CD4-positive, alpha-beta memory T cell (primary cell): ENCODE measurements at places on chromosomes 3 and 15. TPM values are rescaled to one million over a fixed set of nuclear protein-coding genes. Genes with fewer than 3 reads are reported as not detected.

SNTN gene
- total RNA-seq, result not detected

PLD1 gene
- total RNA-seq, result 1.2 TPM

DNA sequence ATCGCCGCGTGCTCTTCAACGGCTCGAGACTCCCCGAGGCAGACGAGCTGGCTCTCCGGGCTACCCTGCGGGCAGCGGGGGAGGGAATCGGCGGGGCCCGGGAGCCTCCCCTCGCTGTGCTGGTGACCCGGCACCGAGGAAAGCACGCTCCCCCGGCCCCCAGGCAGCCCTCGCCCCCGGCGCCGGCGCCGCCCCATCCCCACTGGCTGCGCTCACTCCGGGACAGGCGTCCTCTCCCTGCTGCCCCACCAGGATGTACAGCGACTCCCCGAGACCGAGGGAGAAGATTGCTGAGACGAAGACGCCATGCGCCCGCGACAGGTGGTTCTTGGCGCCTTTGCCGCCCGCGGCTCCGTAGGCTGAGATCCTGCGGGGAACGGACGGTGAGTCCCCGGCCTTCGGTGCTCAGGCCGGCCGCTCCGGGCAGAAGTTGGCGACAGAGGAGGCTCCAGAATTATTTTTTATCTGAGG is 1.7 kb downstream of the LTK start:
- no peak for DNase-seq

DNA sequence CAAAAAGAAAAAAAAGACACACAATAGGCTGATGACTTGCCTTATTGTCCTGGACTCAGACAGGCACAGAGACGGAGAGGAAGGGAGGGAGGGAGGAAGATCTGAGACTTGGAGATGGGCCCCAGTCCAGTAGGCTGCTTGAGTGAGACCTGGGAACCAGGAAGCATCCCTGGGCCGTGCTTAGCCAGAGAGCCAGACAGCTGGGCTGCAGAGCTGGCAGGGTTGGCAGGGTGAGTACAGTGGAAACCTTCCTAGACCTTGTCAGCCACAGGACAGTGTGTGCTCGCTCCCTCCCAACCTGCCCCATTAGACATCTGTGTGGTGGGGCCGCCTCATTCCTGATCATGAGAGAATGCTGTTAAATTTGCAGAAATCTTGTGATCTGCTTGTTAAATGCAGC is 107.9 kb upstream of the ALDH1A3 start:
- no peak for DNase-seq

DNA sequence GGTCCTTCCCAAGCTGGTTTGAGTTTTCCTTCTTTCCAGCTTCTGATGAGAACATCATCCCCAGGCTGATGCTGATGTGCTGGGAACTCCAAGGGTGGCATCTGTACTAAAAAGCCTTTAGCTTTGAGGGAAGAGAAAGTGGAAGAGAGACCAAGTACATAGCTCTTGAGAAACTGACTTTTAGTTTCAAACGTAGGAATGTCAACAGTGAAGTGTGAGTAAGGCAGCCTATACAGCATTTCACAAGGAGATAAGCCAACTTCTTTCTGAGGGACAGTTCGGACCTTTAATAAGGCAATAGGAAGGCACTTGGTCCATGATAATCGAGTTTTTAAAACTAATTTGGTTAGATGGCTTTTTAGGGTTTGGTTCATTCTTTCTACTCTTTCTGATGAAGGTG is 53.7 kb downstream of the DLG1 start:
- DNase-seq, result no peak

DNA sequence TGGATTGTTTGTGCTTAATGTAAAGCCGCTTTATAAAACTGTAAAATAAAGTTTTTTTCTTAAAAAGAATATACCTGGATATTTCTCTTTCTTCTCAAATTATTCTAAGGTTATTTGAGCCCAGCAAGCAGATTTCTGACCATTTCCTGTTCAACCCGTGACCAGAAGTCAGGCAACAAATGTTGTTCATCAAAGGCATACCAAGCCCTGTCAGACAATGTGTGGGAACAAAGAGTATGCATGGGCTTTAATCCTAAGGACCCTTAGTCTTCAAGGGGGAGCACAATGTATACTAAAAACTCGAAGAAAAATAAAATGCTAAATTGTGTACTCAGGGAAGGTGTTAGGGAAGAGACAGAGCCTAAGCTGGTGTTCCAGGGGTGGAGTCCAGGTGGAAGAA is 26.6 kb upstream of the PAQR5 start:
- no peak for DNase-seq

DNA sequence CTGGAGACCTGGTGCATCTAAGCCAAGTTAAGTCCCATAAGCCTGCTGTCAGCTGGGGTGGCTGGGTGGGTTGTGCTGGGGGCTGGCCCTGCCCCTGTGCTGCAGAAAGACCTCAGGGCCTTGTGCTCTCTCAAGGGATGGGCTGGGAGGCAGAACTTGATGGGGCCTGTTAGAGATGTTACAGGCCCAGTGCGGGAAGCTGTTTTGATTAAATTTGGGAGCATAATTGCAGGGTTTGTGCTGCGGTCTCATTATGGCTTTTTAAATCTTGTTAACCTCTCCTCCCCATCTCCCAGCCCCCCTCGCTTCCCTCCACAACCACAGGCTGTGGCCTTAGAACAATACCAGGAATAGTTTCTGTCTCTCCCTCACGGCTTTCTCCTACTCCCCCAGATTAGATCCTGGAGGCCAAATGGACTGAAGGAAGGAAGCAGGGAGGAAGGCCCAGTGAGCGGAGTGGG is 87.6 kb upstream of the TLE3 start:
- no peak for DNase-seq

DNA sequence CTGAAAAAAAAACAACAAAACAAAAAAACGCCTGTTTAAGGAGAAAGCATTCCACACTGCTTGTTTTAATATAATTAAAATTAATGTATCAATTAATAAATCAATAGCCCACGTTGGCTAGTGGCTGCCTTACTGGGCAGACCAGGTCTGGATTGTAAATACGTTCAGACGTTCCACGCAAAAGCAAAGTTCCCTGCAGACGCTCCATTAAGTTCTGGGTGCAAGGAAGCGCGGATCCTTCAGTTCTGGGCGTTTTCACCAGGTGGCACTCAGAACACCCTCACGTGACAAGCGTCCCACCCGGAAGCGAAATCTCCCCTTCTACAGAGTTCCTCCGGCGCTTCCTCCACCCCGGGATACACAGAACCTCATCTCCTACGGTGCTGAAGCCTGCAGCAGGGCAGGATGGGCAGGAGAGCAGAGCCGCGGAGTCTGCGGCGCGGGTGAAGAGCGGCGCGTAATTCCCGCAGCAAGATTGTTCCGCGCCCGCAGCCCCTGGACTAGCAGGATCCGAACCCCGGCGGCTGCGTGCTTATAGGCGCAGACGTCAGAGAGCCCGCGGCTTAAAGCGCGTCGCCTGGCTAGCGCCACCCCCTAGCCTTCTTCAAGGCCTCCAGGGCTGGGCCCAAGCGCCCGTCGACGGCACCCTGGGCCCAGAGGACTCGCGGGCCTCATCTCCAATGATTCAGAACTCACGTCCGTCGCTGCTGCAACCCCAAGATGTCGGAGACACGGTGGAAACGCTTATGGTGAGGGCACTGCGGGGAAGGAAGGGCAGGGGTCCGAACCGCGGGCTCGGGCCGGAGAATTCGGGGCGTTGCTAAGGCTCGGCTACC is at the start of gene SLC25A38:
Gene SLC25A38, plus strand, starts transcription at position 326 of the 836 bp plus-strand sequence. Its CDS starts 355 bp downstream, at position 681.
- peak; percentile 86 for DNase-seq

DNA sequence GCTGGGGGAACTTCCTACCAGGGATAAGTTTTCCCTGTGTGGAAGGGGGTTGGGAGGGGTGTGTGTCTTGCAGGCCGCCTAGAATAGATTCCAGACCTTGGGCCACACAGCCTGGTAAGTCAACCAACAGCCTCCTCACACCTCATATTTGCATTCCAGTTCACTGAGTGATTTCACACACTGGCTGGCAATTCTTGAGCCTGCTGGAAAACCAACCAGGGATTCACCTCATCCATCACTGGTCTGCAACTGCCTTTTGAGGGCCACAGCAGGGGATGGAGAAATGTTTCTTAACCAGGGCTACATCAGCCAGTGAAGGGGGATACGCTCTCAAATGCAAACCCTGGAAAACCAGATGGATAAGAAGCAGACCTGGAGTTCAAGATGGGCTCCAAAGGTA is 2.0 kb downstream of the FSTL1 start:
- no peak for DNase-seq

GRCh38 chr3:24387000-24387399 is 107.7 kb downstream of the THRB start:
- DNase-seq, result no peak

TMEM266 gene
- total RNA-seq, result not detected

DNA sequence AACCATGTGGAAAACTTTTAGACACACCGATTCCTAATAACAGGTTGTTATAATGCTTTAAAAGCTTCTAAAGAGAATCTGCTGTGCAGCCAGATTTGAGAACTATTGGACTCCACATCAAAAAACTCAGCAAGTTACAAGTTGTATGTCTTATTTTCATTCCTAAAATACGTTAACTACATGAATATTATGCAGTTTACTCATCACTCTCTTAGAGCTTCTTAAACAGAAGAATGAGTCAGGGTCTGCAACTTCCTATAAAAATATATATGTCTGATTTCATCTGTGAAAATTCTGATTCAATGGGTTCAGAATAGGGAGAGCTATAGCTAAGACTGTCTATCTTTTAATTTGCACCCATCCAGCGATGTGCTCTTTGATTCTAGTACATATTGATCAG is 244.2 kb upstream of the EPHA3 start:
- no peak for DNase-seq

TMEM108 gene
- not detected for total RNA-seq

PCOLCE2 gene
- total RNA-seq, result not detected

DNA sequence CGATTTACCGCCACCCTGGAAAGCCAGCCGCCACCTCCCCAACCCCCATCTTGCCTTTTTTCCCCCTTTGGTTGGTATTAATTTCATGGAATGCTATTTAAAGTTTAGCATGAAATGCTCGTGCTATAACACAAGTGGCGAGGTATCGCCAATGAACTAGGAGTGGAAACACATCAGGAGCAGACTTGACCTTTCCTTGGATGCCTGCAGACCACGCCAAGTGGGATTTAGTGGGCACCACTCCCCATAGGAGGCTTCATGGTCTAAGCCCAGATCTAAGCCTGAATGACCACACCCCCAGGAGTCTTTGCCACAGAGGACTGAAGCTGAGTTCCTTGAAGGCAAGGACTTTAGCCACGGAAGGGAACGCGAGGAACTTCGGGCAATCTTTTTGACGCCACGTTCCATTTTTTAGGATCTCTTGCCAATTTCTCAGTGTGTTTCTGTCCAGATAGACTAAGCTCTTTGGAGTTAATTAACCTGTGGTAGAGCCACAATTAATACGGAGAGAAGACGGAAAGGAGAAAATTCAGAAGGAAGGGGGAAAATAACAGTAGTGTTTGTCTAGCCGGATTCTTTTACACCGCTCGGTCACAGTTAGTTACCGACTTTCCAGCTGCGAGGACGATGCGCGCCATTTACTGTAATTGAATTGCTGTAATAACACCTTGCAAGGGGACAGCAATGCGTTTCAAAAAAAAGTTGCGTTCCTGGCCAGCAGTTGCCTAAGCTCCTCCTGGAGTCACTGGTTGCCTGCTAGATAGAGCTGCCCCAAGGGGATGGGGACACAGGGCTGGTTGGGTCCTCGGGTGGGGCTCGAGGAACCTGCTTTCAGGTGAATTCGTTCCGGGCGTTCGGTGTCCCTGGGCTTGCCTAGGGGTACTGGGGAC is 37.1 kb downstream of the NR2F2 start:
- no peak for DNase-seq

DNA sequence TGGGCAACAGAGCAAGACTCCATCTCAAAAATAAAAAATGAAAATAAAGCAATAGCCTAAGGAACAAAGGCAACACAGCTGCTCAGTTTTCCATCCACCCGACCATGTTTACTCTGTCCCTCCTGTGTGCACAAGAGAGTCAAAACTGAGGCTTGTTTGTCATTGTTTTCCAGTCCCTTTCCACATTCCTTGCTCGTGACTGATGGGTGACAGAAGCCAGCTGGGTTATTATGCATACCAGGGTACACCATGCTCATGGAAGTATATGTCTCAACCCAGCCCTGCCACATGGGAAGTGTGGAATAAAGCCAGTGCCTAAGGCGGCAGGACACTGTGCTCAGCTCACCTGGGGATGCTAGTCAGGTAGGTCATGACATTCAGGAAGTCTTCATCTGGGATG is 49.5 kb downstream of the MCF2L2 start:
- no peak for DNase-seq

DNA sequence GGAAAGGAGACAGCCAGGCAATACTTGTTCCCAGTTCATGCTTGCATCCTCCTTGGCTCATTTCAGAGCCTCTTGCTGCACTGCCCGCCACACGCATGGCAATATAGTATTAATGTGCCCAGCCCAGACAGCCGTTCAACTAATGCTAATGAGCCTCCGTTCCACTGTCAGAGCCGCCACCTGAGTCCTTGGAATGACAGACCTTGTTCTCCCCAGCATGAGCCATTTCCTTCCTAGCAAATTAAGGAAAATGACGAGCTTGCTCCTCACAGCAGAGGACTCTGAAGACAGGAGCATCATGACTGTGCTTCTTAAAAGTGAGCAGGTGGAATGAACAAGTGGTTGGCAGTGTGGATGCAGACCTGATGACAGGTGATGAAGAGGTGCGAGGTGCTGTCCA is 10.8 kb upstream of the LRRC15 start:
- no peak for DNase-seq

DNA sequence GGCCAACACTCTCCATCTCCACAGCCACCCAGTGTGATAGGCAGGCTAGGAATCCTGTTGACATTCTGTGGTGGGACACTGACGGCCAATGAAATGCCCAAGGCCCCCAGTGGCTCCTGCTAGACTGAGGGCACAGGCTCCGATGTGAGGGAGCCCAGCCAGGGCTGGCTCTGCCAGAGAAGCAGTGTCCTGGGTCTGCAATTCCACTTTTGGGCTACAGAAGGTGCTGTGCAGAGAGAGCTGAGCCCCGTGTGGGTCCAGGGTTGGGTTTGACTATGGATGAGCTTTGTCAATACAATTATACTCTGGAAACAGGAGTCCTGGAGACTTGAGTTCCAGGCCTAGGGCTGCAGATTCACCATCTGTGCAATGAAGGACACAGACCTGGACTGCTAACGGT is 55.7 kb upstream of the TMEM115 start:
- DNase-seq, result no peak

SLC51B gene
- not detected for total RNA-seq

EXD1 gene
- total RNA-seq, result not detected

GRCh38 chr3:17052363-17052762 is 167.6 kb downstream of the PLCL2 start:
- DNase-seq, result no peak

DNA sequence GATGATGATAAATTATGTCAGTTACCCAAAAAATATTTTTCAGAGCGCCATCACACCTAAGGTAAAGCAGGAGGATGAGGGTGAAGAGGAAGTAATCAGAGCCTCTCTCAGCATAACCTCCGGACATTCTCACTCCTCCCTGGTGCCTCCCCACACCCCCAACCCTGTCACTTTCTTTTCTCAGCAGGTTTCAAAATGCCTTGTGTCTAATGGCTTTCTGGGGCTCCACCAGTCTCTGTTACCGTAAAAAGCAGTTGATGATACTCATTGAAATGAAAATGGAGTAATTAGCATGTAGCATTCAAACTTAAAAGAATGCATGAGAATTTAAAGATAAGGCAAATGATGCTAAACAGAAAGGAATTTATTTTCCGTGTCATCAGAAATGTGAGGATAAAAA is 180.0 kb downstream of the ERC2 start:
- no peak for DNase-seq
